ENCODE measurements at places on chromosomes 5 and 9.

GRCh38 chr5:74186356-74187315, 453.9 kb downstream of the ENC1 start:
- DNase-seq, result no peak

- peak; percentile 98 for DNase-seq
Measured at GRCh38 chr5:177546258-177546741, 8.1 kb downstream of the FAM193B start.

GRCh38 chr9:136517012-136517743, 28.7 kb downstream of the NOTCH1 start:
- no peak for DNase-seq

DNA sequence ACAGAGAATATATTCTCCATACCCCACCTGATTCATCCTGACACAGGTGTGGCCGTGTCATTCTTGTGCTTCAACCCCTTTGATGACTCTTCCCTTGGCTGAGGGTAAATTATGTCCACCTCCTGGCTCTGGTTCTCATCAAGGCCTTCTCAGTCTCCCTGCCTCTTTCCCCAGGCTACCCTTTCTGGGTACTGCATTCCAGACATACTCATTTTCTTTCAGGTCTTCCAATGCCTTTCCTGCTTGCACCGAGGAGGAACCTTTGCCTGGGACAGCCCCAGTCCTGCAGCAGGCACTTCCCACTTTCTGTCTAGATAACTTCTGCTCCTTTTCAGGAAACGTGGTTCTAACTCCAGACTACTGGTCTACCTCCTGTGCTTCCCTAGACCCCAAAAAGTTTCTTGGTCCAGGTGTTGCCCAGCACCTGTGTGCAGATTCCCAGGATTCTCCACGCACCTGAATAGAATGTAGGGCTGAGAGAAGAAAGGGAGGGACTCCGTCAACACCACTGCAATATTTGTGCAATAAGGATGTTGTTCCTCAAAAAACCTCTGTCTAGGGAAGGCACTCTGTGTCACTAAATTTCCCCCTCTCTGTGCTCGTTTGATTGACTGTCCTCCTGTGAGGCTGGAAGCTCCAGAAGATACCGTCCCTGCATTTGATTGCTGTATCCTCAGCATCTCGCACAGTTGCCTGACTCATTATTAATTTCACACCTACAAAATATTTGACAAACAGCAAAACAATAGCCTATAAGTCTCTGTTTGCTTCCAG, 255.4 kb upstream of the NFIL3 start:
- DNase-seq, result no peak

DNA sequence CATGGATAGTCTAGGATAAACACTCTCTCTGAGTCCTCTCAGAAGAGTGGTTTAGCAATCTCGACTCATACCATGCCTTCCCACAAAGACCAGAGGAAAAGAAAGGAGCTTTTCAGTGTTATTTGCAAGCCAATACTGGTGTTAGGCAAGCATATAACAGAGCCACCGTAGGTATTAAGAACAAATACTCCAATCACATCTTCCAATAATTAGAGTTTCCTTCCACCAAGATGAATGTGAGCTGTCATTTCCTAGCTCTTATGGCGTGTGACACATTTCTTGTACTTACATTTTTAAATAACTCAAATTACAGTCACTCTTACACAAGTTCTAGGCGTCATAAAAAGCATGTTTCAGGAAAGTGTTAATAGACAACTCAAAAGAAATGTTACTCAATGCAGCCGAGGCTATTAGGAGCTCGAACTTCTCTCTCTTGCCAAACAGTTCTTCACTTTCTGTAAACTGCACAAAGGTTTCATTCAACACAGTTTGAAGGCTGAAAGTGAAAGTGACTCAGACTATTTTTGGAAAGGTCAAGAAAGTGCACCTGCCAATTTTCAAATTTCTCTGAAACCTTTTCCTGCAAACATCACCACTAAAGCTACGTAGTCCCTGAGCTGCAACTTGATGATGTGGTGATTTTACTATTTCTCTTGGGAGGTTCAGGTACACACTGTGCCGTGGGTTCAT, 153.8 kb downstream of the AUH start:
- DNase-seq, result peak; percentile 79

- DNase-seq, result no peak
Measured at GRCh38 chr5:107153283-107153682, 517.5 kb downstream of the EFNA5 start.

- DNase-seq, result no peak
Measured at GRCh38 chr9:78541868-78542443, 245.0 kb downstream of the PSAT1 start.

- peak; percentile 85 for DNase-seq
Measured at GRCh38 chr5:10595672-10596309, 31.9 kb downstream of the ANKRD33B start.

DNA sequence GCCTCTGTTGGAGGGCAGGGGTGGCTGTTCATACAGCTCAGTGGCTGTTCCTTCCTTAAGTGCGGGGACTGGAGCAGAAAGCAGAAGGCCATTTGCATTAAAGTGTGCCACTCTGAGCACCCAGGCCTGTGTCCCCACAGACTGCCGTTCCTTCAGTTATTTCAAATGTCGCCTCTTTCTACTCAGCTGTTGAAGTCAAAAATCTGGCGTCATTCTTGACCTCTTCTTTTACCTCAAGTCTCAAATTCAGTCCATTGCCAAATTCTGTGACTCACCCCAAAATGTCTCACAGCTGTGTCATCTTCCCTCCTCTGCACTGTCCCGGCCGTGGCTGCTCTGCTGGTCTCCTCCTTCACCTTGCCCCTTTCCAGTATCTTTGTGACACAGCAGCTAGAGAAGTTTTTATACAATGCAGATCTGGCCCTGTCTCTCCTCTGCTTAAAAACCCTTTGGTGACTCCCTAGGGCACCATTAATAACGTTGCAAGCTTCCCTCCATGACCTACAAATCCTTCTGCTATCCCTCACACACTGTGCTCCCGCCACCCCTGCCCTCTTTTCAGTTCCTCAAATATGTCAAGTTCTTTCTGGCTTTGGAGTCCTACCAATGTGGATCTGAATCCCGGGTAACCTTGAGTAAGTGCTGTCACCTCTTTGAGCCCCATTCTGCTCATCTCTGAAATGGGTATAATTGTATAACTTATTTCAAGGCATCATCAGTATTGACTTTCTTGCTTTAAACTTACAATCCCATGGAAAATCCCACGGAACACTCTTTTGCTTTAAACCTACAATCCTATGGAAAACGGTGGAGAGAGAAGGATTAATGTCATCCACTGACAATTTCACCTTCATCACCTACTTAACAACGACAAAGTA, 98.3 kb upstream of the BOD1 start:
- peak; percentile 73 for DNase-seq

GRCh38 chr9:89513837-89514236, 15.9 kb upstream of the SEMA4D start:
- DNase-seq, result no peak

- DNase-seq, result peak; percentile 15
Measured at GRCh38 chr9:31304576-31304975, 1079.9 kb upstream of the ACO1 start.

- no peak for DNase-seq
Measured at GRCh38 chr9:12776513-12777055, 1.8 kb downstream of the LURAP1L start.

- peak; percentile 89 for DNase-seq
Measured at GRCh38 chr5:111948092-111948841, 191.3 kb upstream of the NREP start.

- DNase-seq, result no peak
Measured at GRCh38 chr5:19806756-19807155, 181.2 kb downstream of the CDH18 start.

DNA sequence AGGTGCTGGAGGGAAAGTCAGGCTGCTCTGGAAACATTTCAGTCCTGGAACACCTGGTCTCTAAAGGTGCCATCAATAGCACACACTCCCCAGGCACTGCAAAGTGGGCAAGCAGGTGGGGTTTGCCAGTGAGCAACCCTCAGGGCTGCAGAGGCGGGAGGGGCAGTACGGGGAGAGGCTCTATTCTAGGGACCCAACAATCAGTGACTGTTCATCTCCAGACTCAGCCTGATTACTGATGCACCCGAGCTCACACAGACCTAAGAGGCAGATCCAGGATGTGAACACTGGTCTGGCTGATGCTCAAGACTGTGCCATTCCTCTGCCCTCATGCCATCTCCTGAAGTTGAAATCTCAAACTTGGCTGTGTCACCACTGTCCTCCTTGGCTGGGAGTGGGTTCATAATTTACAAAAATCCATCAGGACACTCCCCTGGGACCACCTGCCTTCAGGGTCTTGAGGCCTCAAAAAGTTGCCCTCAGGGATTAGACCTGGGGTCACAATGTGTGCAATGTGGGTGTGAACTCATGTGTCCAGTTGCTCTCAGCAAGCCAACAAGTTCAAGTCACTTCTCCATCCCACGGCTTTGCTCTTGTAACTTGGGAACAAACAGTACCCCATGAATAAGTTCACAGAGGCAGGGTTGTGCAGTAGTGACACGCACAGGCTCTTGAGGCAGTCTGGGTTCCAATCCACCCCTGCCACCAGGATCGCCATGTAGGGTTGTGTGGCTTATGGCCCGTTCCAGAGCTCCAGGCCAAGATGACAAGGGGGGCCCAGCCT, 19.9 kb upstream of the KCNMB1 start:
- no peak for DNase-seq

- no peak for DNase-seq
Measured at GRCh38 chr9:114911167-114911821, 19.1 kb downstream of the TNFSF8 start.

- peak; percentile 87 for DNase-seq
Measured at GRCh38 chr9:128081056-128081455, 13.0 kb downstream of the SLC25A25 start.

GRCh38 chr5:96016216-96016615, 54.6 kb upstream of the ELL2 start:
- DNase-seq, result no peak

DNA sequence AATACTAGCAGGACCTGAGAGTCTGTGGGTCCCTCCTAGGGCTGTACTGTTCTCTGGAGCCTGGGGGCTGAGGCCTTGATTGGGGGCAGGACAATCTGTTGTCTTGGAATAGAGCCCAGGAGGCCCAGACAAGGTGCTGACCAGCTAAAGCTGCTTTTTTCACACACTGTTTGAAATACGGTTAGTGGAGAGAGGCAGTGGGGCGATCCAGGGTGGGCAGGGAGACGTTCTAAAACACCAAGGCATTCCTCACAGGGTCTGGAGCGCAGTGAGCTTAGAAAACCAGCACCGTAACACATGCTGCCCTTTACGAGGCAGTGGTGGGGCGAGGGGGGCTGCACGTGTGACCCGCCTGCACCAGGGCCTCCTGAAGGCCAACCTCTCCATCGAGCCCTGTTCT, 55.1 kb downstream of the EHMT1 start:
- no peak for DNase-seq

- no peak for DNase-seq
Measured at GRCh38 chr5:1666221-1666620, 133.4 kb downstream of the MRPL36 start.

All from stromal cell of bone marrow (primary cell).